ENCODE measurements at places on chromosomes 2 and 18. TPM values are rescaled to one million over a fixed set of nuclear protein-coding genes. Genes with fewer than 3 reads are reported as not detected.

GRCh38 chr18:2823202-2823601, 23.6 kb upstream of the EMILIN2 start:
- H3K4me3 ChIP-seq, result no peak overlapping the region
- DNase-seq, result no peak
- H3K4me1 ChIP-seq, result no peaks in the 10 kb centered on the region
- H3K27me3 ChIP-seq, result no peaks in the 10 kb centered on the region
- H3K36me3 ChIP-seq, result no peaks in the 10 kb centered on the region
- H3K27ac ChIP-seq, result no peak overlapping the region

Gene SLC9A2
- 4.1 TPM for total RNA-seq

DNA sequence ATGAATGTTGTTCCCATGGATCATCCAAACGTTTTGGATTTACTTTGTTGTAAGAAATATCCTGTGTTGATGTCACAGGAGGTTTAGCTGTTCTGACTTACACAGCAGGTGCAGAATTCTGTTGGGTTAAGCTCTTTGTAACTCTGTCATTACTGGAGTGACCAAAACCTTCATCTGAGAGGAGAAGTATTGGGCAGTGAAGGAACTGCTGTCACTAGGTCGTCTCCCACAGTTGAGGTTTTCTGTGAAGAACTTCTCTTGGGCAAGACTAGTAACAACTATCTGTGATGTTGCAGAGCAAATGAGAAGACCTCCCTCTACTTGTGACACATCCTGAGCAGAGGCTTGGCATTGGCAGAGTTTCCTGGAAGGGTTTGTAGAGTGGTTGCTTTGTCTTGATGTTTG, 2.9 kb downstream of the SPTBN1 start:
- no peaks in the 10 kb centered on the region for H3K27me3 ChIP-seq
- no peak overlapping the region for H3K27ac ChIP-seq
- DNase-seq, result no peak

DNA sequence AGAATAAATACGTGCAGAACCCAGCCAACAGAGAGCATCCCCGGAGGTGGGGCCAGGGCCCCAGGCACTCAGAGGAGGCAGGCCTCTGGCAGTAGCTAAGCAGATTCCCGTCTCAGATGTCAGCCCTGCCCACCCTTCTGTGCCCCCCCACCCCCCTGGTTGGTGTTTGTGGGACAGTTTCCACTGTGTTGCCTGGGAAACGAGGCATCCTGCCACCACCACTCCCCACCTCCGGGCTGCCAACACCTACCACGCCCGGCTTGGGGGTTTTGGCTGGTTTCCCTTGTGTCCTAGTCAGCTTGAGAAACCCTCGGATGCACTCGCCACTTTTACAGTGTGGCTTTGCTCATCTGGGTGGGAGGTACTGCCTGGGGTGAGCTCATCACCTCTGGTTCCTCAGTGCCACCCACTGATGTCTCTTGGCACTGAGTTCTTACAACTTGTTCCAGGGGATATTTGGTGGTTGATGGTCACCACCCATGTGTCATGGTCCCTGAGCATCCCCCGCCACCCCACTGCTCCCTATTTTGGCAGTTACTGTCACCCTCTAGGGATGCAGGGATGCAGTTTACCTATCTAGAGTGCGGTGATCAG, 72.4 kb upstream of the YWHAQ start:
- DNase-seq, result peak; percentile 39
- H3K4me1 ChIP-seq, result peaks cover 11% of the 10 kb centered on the region
- H3K27me3 ChIP-seq, result no peaks in the 10 kb centered on the region
- H3K27ac ChIP-seq, result no peak overlapping the region
- no peaks in the 10 kb centered on the region for H3K36me3 ChIP-seq

- H3K27ac ChIP-seq, result no peak overlapping the region
- H3K4me3 ChIP-seq, result no peak overlapping the region
- no peak for DNase-seq
- no peaks in the 10 kb centered on the region for H3K27me3 ChIP-seq
- no peaks in the 10 kb centered on the region for H3K4me1 ChIP-seq
- H3K36me3 ChIP-seq, result no peaks in the 10 kb centered on the region
These were observed 201.7 kb upstream of the HS6ST1 start for GRCh38 chr2:128520340-128520739.

DNA sequence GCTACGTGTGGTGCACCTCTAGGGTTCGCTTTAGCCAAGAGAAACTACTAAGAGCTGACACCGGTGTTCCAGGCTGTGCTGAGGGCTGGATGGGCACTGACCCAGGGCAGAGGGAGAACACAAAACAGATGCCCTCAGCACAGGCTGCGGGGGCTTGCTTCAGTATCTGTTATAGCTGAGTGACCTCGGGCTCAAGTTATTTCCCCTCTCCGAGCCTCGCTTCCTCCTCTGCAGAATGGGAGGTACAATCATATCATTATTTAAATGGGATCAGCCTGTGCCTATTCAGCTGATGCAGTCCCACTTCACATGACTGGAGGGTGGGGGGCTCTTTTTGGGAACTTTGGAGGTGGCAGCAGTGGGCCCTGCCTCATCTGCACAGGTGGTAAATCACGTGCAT, 156.1 kb upstream of the APCDD1 start:
- H3K36me3 ChIP-seq, result no peaks in the 10 kb centered on the region
- H3K4me1 ChIP-seq, result no peaks in the 10 kb centered on the region
- no peak for DNase-seq
- no peak overlapping the region for H3K4me3 ChIP-seq

- H3K4me1 ChIP-seq, result no peaks in the 10 kb centered on the region
- no peak for DNase-seq
- no peak overlapping the region for H3K27ac ChIP-seq
- H3K36me3 ChIP-seq, result no peaks in the 10 kb centered on the region
These were observed 60.7 kb downstream of the ANKRD62 start for GRCh38 chr18:12154361-12154760.

DNA sequence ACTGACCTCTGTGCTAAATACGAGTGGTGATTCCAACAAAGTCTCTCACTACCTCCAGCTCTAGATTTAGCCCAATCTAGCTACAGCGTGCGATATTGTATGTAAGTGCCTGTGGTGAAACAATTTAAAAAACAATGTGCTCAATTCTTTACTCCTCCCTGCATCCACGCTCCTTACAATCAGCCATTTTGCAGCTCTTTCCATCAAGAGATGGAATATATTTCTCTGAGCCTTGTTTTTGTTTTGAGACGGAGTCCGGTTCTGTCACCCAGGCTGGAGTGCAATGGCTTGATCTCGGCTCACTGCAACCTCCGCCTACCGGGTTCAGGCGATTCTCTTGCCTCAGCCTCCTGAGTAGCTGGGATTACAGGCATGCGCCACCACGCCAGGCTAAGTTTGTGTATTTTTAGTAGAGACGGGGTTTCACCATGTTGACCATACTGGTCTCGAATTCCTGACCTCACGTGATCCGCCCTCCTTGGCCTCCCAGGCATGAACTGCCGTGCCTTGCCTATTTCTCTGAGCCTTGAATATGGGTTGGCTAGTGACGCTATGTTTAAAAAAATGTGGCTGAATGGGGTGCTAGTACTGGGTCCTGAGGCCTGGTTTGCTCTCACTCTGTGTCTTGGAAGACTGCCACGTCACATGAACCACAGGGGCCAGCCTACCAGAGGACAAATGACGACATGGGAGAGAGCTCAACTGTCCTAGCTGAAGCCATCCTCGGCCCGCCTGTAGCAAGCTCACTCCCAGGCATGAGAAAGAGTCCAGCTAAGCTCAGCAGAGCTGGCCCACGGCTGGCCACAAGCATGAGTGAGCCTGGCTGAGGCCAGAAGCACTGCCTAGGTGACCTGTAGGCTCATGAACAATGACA, 14.8 kb downstream of the WDFY1 start:
- no peaks in the 10 kb centered on the region for H3K27me3 ChIP-seq
- DNase-seq, result no peak
- H3K36me3 ChIP-seq, result no peaks in the 10 kb centered on the region
- no peak overlapping the region for H3K27ac ChIP-seq
- H3K4me1 ChIP-seq, result peaks cover 3% of the 10 kb centered on the region

Gene SUCLG1
- total RNA-seq, result 59.8 TPM

Gene MBD2
- total RNA-seq, result 53.3 TPM

Gene NT5C1B
- total RNA-seq, result not detected

DNA sequence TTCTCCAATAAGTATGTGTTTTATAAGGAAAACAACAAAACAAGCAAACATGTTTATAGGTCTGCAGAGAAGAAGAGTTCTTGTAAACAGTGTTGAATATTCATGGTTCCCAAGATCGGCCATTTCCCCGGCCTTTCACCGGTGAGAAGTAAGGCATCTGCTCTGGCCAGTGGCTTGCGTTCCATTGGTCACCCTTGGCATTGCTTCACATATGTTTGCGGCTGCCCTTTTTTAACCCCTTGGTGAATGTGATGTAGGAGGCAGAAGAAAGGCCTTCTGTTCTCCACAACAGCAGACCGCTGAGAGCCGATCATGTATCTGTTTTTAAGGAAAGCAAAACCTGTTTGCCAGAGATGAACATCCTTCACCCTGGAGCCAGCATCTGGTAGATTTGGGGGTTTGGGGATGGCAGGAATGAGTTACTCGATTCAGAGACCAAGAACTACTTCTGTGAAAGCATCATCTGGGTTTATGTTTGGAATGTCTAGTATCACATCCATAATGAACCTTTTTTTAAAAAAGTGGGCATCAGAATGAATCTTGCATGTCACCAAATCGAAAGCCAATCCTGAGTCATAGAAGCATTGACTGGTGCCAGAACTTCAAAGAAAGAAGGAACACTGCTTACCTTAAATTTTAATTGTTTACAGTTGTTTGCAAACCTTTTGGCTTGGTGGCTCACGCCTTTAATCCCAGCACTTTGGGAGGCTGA, 112.3 kb downstream of the AGAP1 start:
- no peak overlapping the region for H3K4me3 ChIP-seq
- no peak for DNase-seq
- no peaks in the 10 kb centered on the region for H3K27me3 ChIP-seq
- H3K4me1 ChIP-seq, result no peaks in the 10 kb centered on the region
- no peak overlapping the region for H3K27ac ChIP-seq
- no peaks in the 10 kb centered on the region for H3K36me3 ChIP-seq

GRCh38 chr2:20584045-20584398, 66.9 kb downstream of the HS1BP3 start:
- H3K27me3 ChIP-seq, result no peaks in the 10 kb centered on the region
- no peak for DNase-seq
- no peaks in the 10 kb centered on the region for H3K36me3 ChIP-seq

Gene CNOT11
- 58.3 TPM for total RNA-seq
